ENCODE measurements at places on chromosomes 1 and 21.

DNA sequence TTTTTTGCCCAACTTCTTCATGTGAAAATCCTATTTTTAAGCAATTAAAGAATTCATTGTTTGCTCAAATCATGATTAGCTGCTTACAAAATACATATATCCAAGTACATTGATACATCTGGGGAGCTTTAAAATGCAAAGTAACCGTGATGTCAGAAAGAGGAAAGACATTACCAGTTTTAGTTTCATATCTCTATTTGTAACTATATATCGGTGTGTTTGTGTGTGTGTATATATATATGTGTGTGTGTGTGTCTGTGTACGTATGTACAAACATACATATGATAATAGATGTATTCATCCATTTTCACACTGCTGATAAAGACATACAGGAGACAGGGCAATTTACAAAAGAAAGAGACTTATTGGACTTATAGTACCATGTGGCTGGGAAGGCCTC, 310.1 kb downstream of the DPYD start:
- no peak for DNase-seq

GRCh38 chr21:33654412-33654811, 12.1 kb downstream of the ITSN1 start:
- no peak for DNase-seq

- no peak for DNase-seq
These were observed 505 bp upstream of the GNPAT start for GRCh38 chr1:231240531-231240882.

DNA sequence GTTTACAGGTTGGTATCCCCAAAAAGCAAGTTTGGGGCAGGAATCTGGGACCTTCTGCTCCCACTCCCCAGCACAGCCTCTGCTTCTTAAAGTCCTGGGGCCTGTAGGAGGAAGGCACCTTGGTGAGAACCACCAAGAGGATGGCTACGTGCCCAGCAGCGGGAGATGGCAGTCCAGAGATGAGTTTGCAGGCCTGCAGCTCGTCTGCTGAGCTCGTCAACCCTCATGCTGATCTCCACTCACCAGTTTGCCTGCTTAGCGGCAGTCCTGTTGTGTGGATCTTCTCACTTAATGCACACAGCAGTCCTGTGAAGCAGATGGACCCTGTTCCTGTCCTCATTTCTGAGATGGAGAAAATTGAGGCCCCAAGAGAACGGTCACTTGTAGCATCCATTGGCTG, 160.5 kb downstream of the DYRK1A start:
- no peak for DNase-seq

- DNase-seq: no peak
These were observed 27.8 kb downstream of the NTPCR start for GRCh38 chr1:232978091-232978634.

GRCh38 chr21:14690886-14691285, 144.8 kb upstream of the SAMSN1 start:
- DNase-seq: no peak

GRCh38 chr21:36788120-36788638, 89.3 kb downstream of the SIM2 start:
- DNase-seq: no peak

DNA sequence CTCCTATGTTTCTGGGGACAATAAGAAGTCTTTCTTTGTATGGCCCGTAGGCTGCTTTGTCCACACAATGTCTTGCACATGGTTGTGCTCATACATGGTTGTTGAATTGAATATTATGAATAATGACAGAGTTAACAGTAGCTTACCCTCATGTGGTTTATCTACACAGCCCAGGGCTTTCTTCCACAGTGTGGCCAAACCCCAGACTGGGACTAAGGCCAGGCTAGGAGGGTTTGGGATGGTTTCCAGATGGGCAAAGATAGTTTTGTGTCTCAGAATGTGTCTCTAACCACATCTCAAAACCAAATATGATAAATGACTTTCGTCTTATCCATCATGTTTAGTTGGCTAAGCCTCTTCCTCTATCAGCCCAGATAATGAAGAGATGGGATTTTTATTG, 65.2 kb downstream of the CACNA1E start:
- no peak for DNase-seq

GRCh38 chr1:203678943-203679661, 52.5 kb downstream of the ATP2B4 start:
- DNase-seq: no peak

DNA sequence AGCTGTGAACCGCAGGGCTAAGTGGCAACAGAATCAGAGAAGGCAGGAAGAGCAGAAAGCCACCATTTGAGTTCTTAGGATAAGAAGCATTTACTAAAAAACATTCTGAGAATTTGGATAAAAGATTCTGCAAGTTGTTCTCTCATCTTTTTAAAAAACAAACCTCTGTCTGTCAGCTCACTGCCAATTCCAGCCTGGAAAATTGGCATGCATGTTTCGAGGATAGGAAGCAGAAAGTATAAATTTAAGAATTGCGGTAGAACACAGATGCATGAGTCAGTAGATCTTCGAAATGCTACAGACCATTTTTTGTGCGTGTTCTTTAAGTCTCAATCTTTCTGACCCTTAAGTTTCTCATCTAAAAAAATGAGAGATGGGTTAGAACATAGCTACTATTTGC, 544.5 kb upstream of the DAB1 start:
- DNase-seq: no peak

GRCh38 chr1:245893025-245893424, 614.1 kb downstream of the SMYD3 start:
- DNase-seq: no peak

DNA sequence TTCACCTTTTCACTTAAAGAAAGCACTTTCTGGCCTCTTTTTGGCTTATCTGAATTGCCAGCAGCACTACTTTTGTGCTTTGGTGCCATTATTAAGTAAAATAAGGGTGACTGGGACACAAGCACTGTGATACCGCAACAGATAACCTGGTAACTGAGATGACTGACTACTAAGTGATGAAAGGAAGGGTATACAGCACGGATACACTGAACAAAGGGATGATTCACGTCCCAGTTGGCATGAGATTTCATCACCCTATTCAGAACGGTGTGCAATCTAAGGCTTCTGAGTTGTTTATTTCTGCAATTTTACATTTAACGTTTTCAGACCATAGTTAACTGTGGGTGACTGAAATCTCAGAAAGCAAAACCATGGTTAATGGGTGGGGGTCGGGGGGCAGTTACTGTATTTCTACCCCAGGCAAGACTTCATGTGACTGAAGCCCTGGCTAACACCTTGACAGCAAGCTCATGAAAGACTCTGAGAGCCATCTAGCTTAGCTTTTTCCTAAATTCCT, 102.8 kb downstream of the CLIC6 start:
- DNase-seq: no peak

GRCh38 chr1:117044217-117044616, 15.9 kb upstream of the TTF2 start:
- DNase-seq: no peak

- no peak for DNase-seq
These were observed 53.0 kb downstream of the SLC45A1 start for GRCh38 chr1:8370905-8371315.

GRCh38 chr1:30008998-30009657, 714.3 kb downstream of the MATN1 start:
- no peak for DNase-seq

GRCh38 chr1:47231301-47232186, 481 bp downstream of the TAL1 start:
- peak; percentile 29 for DNase-seq

- DNase-seq: no peak
These were observed 2.2 kb downstream of the MIGA1 start for GRCh38 chr1:77781683-77782082.
